ENCODE measurements at places on chromosomes 13 and 19.

DNA sequence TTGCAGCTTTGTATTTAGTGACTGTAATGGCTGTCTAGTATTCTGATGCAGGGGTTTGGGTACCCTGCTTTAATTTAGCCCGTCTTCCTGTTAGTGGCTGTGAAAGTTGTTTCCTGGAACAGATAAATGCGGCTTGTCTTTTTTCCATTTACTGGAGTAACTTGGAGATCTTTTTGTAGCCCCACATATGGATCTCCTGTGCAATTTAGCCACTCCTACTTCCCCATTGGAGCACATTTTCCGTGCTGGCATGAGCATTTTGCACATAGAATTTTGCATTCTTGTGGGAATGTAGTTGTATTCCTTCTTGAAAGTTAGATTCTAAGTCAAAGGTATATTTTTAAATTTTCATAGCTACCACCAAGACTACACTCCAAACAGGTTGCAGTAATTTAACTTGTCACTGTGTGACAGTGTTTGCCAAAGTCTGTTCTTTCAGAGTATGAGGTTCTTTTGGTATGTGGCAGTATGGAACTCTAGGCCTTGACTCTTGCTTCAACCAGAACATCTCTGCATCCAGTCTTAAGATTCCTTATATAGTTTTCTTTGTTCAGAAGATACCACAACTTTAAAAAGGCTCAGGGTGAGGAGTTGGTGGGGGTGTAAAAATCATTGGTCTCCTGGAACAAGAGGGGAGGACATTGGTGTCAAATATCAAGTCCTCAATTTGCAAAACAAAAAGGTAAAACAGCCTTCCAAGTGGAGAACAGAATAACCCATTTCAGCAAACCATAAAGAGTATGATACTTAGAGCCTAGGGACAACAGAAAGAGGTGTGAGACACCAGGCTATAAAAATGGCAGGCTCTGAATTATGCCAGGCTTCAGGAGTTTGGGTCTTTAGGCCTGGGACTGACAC lies 21.1 kb upstream of the CCDC97 start:
- no peak for DNase-seq

DNA sequence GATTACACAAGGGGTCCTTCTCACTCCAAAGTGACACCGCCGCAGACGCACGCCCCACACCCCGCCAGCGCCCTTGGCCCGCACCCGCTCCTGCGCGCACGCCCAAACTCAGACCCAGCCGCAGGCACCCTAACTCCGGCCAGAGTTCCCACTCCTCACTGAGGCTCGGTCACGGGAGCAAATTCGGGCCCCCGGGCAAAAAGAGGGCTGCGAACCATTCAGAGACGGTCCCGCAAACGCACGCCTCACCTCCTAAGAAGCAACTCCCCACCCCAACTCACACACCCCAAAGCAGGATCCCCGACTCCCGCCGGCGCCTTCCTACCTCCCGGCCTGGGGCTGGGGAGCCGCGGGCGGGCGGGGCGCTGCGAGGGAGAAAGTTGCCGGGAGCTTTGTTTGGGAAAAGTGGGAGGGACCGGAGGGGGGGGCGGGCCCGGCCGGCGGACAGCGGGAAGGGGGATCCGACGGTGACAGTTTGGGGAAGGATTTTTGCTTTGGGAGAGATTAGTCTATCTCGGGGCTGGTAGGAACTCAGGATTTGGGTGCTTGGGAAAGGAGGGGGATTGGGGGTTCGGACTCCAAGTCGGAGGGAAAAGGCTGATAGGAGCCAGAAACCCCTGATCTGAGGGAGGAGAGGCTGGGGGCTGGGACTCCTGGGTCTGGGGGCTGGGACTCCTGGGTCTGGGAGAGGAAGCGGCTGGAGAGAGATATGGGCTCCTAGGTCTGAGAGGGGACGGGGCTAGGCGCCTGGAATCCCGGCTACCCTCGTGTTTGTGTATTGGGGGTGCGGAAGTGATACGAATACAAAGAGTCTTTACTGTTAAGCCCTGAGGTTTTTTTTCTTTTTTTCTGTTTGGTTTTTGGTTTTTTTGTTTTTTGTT lies at the start of gene TEAD2:
TEAD2 (minus strand) TSS at position 369 of the 881 bp plus-strand sequence. CDS start 2,341 bp downstream, outside the sequence.
- DNase-seq, result peak; percentile 23

DNA sequence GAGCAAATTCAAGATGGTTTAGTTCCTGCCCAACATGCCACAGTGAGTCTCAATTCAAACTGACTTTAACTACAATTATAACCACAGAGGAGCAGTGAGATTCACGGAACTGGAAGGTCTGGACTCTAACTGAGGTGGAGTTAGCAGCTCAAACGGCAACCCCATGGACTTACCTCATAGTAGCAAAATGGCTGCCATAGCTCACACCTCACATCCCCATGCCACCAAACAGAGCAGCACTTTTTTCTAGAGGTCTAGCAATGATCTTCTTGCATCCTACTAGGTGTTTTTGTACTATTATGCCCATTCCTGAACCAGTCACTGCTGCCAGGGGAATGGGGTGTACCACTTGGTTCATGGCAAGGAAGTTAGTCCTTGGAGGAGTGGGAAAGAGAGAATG lies 87.7 kb downstream of the ZNF536 start:
- DNase-seq, result no peak

- peak; percentile 52 for DNase-seq
These were observed 801 bp downstream of the KCTD12 start for GRCh38 chr13:76885203-76886004.

GRCh38 chr13:44158881-44159632 lies 214.6 kb upstream of the SERP2 start:
- DNase-seq, result no peak

DNA sequence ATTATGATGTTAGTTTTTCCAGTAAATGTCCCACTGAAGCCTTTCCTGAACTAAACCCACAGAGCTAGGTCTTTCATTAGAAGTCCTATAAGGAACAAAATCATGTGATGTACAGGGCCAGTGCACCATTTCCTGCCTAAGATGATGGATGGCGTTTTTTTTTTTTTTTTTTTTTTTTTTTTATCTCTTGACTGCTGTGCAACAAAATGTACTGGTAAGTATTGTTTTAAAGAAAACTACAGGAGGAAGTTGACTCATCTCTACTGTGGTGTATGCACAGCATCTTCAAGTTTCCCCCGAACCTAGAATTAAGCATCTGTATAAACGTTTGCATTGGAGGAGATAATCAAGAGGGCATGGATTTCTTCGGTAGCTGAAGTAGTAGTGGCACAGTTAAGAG lies 197.5 kb downstream of the NBEA start:
- DNase-seq, result no peak

- no peak for DNase-seq
These were observed 14.5 kb downstream of the NKPD1 start for GRCh38 chr19:45146251-45146650.

GRCh38 chr13:62387647-62388046 lies 972.0 kb upstream of the PCDH20 start:
- DNase-seq, result no peak

- no peak for DNase-seq
These were observed 1.6 kb downstream of the ZNF414 start for GRCh38 chr19:8512115-8512967.

DNA sequence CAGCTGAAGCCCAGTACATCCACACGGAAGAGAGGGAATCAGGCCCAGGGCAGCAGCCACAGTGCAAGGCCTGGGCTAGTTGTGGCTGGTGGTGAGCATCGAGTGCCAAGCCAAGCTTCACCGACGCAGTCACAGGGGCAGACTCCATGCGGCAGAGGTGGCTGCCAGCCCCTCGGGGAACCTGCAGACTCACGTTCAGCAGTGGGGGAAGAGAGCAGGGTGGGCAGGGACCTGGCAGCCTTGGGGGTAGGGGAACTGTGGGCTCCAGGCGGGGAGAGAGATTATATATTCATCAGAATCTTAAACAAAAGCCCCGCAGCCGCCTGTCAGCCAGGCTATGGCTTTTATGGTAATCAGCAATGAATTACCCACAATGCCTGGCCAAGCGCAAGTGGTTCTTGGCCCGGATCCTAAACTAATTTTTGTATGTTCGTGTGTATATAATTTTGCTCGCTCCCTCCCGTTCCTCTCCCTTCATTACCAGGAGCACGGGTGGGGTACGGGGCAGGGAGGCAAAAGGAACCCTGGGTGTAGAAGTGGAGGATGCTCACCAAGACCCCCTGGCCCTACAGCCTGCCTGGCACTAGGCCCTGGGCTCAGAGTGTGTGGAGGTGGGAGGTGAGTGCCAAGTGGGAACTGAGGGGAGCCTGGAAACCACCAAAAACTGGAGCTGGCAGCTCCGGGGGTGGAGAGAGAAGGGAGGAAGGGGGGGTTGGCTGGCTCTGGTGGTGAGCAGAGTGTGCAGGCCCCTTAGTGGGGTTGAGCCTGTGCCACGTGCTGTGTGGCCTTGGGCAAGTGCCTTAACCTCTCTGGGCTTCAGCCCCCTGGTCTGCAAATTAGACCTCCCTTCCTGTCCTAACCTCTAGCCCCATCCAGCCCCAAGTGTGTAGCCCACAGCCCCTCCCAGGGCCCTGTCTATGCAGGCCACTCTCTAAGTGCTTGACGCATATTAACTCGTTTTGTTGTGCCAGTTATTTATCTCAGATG lies 31.9 kb downstream of the PTPRS start:
- no peak for DNase-seq

- DNase-seq, result no peak
These were observed 611.1 kb downstream of the TBC1D4 start for GRCh38 chr13:74870865-74871264.

GRCh38 chr19:19226663-19227062 lies 14.9 kb downstream of the NCAN start:
- DNase-seq, result no peak

DNA sequence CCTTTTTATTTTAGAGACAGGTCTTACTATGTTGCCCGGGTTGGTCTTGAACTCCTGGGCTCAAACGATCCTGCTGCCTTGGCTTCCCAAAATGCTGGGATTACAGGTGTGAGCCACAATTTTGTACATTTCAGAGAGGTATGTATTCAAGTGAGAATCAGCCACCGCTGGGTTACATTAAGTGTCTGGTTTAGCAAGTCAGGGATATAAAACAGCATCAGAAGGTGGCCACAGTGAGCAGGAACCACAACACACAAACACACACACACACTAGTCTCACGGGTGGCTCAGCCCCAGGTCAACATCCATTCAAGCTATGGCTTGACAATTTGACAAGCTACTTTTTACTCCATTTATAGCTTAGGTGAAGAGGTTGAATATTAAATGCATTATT lies 20.2 kb downstream of the KLK5 start:
- no peak for DNase-seq

DNA sequence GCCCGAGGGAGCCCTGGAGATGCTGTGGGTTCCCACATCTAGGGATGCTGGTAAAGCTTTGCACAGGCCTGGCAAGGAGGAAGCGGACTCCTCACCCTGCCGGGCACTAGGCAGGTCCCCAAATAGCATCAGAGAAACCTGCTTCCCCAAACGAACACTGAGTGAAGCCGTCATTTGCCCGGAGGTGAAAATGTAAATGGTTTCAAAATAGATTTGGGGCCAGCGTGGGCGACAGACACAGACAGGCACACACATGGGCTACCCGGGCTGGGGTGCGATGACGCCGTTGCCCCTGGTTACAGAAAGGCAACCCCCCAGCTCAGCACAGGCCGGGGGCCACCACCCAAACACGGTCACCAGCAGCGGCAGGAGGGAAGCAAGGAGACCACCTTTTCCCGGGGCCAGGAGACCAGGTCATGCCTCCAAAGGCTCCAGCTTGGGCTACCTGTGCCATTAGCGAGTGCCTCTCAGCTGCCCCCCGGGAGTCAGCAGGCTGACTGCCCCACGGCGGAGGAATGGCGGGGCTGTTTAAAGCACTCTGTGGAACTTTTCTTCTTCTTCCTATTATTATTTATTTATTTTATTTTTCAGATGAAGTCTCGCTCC lies 47.5 kb upstream of the NDUFS7 start:
- DNase-seq, result no peak

DNA sequence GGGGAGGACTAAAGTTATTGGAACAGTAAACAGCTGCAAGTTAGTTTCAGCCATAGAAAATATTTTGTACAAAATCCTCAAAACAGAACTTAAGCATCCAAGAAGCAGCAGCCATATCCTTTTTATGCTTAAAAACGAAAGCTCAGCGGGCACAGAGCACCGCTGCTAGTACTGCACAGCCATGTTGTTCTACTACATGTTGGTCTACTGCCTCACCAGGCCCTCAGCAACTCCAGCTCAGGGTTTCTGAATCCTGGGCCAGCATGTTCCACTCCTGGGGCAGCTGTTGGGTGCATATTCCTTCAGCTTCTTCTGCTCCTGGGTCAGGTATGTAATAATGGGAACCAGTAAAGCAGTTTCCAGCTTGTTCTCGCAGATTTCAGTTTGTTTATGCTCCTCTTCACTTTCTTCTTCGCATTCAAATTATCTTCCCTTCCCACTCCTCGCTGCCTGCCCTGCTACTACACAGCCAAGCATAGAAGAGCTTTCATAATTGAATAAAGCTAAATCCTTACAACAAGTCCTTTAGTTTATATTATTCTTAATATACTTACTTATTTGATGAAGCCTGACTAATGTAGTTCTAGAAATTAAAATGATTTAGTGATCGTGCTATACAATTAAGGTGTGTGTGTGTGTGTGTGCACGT lies 820.5 kb upstream of the ATXN8OS start:
- DNase-seq, result no peak

DNA sequence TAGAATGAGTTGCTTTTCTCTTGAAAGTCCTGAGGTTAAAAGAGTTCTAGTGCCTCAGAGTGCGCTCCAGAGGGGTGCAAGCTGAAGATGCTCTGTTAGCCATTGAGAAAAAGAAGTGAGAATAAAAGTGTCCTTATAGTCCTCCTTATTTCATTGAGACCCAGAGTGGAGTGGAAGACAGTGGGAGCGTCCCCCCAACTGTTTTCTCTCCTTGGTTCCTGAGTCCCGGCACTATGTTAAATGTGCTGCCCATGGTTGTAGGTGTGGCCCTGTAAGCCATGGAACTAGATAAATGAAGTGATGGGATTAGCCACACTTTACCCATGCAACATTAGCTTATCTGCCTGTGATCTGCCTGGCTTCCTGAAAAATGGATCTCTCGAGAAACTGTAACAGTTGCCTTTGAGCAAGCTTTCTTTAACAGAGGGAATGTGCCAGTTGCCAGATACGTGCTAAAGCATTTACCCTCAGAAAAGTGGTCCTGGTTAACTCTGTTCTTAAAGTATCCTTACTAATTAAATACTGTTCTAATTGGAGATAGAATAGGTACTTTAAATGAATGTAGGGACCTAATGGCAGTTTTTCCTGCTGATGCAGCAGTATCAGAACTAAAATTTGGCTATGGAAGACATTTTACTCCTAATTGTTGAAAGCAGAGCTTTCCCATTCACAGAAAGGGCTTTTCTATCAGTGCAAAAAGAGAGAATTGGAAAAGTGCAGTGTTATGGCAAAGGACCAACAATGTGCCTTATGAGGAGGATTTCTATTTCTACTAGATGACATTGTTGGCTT lies 21.4 kb upstream of the PSG9 start:
- DNase-seq, result peak; percentile 18

- no peak for DNase-seq
These were observed 55.8 kb upstream of the SPATA13 start for GRCh38 chr13:24104723-24105122.

Measured in stimulated activated CD4-positive, alpha-beta T cell treated with anti-CD3 and anti-CD28 coated beads, Interleukin-4, amount 100 ng/mL, for 1 hour (primary cell).